ENCODE measurements at places on chromosomes 3 and 15.

- H3K4me3 ChIP-seq, result no peak overlapping the region
- 0 out of 2 replicates have a peak overlapping the region, but pooled peaks have one; percentile 49 for H3K27ac ChIP-seq
- H3K27me3 ChIP-seq, result peaks cover 4% of the 10 kb centered on the region
- H3K4me1 ChIP-seq, result peaks cover 53% of the 10 kb centered on the region
Measured at GRCh38 chr3:50338965-50339364, 1.7 kb downstream of the RASSF1 start.

- no peaks in the 10 kb centered on the region for H3K27me3 ChIP-seq
- peaks cover 20% of the 10 kb centered on the region for H3K4me1 ChIP-seq
- H3K4me3 ChIP-seq, result no peak overlapping the region
- H3K36me3 ChIP-seq, result peaks cover 49% of the 10 kb centered on the region
- no peak for DNase-seq
Measured at GRCh38 chr15:99369196-99369595, 117.9 kb downstream of the LRRC28 start.

DNA sequence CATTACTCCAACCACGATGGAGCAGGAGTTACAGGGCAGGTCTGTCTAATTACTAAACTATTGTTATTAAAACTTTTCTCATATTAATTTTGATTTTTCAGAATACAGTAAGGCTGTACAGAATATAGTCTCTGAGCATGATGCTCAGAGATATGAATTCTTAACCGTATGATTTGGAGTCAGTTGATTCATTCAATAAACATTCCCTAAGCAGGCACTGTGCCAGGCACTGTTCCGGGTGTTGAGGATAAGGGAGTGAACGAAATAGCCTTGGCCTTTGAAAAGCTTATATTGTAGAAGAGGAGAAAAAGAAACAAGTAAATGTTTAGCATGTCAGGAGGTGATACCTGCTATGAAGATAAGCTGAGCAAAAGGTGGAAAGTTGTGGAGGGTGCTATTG, 187.3 kb downstream of the KCNAB1 start:
- H3K27ac ChIP-seq, result no peak overlapping the region
- no peaks in the 10 kb centered on the region for H3K36me3 ChIP-seq
- H3K27me3 ChIP-seq, result no peaks in the 10 kb centered on the region
- H3K4me1 ChIP-seq, result no peaks in the 10 kb centered on the region

GRCh38 chr15:89531796-89532537, 35.6 kb upstream of the RHCG start:
- no peaks in the 10 kb centered on the region for H3K36me3 ChIP-seq
- no peaks in the 10 kb centered on the region for H3K4me1 ChIP-seq
- no peak for DNase-seq
- H3K27ac ChIP-seq, result no peak overlapping the region
- no peak overlapping the region for H3K4me3 ChIP-seq
- H3K27me3 ChIP-seq, result no peaks in the 10 kb centered on the region

Data from DND-41 (cell line).